ENCODE measurements at places on chromosomes 11 and 22. TPM values are rescaled to one million over a fixed set of nuclear protein-coding genes. Genes with fewer than 3 reads are reported as not detected.

DNA sequence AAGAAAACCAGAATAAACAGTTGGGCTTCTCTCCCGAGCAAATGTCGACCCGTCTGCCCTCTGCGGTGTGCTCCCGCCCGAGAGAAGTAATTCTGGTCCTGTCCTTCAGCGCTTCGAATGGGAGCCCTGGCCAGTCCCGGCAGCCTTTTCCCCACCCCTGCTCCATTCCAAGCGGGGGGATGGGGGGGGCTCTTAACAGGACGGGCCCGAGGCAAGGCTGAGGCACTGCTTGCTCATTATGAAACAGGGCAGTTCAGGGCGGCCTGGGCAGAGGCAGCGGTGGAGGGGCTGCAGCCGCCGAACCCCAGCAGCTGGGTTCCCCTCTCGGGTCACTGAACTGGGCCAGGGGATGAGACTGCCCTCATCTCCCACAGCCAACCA is 9.1 kb downstream of the BACE1-AS start:
- H3K27me3 ChIP-seq = peaks cover 2% of the 10 kb centered on the region
- no peak overlapping the region for H3K4me3 ChIP-seq
- no peak overlapping the region for H3K27ac ChIP-seq
- DNase-seq = no peak
- H3K4me1 ChIP-seq = no peaks in the 10 kb centered on the region

DNA sequence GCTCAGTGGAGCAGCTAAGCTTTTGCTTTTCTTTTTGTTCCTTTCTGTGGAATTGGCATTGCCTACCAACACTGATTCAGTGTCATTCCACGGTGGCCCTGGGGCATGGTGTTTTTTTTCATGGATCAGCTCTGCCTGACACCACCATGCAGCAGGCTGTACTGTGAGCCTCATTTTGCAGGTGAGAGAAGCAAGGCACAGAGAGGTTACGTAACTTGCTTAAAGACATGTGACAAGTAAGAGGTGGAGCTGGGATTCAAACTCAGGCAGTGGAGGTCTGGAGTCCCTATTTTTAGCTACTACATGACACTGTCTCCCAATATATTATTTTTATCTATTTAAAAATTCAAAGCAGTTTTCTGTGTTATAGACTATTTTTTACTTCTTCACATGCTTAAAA is 44.4 kb downstream of the APOL3 start:
- DNase-seq = no peak
- H3K27me3 ChIP-seq = no peaks in the 10 kb centered on the region
- no peak overlapping the region for H3K4me3 ChIP-seq
- no peaks in the 10 kb centered on the region for H3K36me3 ChIP-seq
- no peaks in the 10 kb centered on the region for H3K4me1 ChIP-seq

DNA sequence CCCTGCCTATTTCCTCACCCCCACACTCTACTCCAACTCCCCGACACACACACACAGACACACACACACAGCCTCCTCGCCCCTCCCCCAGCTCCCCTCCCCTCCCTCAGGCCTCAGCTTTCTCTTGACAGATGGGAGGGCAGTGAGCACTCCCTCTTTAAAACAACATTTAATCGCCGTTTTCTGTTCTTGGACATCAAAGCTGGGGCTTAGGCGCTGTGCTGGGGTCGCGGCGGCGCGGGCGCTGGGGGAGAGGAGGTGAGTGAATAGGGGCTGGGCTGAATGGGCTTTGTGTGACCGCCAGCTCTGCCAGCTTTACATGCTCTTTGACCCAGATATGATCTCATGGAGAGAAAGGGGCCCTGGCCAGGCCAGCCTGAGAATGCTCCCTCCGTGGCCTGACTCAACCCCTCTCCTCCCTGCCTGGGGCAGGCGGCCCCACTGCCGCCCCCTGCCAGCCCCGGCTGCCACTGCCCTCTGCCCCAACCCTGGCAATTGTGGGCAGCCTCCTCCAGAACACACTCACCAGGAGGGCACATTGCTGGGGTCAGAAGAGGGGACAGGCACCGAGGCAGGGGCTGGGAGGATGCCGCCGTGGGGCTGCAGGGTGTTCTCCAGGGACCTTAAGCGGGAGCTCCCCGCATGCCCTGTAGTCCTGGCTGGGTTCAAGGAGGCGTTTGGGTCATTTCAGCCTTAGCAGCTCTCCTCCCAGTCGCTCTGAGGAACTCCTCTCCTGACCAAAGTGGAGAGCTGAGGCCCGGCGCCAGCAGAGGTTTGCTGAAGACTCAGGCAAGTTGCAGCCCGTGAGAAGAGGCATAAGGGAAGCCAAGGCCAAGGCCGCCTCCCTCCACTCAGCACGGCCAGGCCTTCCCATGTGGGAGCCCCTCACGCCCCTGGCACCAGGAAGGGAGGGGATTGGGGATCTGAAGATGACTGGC is 38.3 kb upstream of the NNMT start:
- no peak for DNase-seq
- peak overlapping the region; percentile 84 for H3K27ac ChIP-seq

- H3K36me3 ChIP-seq = no peaks in the 10 kb centered on the region
- no peak for DNase-seq
Observed at GRCh38 chr11:33630936-33631748, 69.5 kb downstream of the C11orf91 start.

The CHORDC1 gene
- 70.6 TPM for total RNA-seq
